Occipital lobe (tissue), 3 donors: ENCODE measurements at places on chromosomes 4 and X. TPM values are rescaled to one million over a fixed set of nuclear protein-coding genes. Genes with fewer than 3 reads are reported as not detected.

The CSAG3 gene
- total RNA-seq: not detected

The ZNF711 gene
- total RNA-seq: 127 TPM

The RIPPLY1 gene
- total RNA-seq: not detected

The ZNF182 gene
- 7.2 TPM for total RNA-seq

The REPS2 gene
- 37.7 TPM for total RNA-seq

The SERTM2 gene
- total RNA-seq: 0.16 TPM

The HSFX4 gene
- total RNA-seq: not detected

The ZMAT1 gene
- total RNA-seq: 7.5 TPM
